ENCODE measurements at places on chromosomes 7 and 10. TPM values are rescaled to one million over a fixed set of nuclear protein-coding genes. Genes with fewer than 3 reads are reported as not detected.

The CNPY1 gene
- total RNA-seq, result not detected

The PTPRZ1 gene
- total RNA-seq, result 0.45 TPM

The SFTPA1 gene
- not detected for total RNA-seq

The TMEM130 gene
- not detected for total RNA-seq

The VPS26A gene
- total RNA-seq, result 22.4 TPM

The C10orf53 gene
- total RNA-seq, result not detected

The CALML3 gene
- not detected for total RNA-seq

The UCN3 gene
- total RNA-seq, result not detected

DNA sequence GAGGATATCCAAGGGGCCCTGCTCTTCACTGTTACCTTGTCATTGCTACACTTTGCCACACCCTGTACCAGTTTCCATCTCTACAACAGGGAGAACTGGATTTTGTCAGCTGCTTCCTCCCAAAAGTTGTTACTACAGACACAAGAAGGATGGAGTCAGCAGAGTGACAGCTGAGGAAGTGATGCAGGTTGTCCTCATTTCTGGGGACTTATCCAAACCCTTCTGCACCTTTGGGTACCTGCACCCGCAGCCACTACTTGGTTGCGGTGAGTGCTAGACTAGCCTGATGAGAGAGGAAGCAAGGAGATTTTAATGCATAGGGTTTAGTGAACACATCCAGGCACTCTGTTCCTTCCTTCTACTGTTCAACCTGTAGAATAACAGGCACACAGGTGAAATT lies 281.0 kb downstream of the RPS24 start:
- DNase-seq, result no peak

- no peak for DNase-seq
These were observed 87.6 kb upstream of the IL6 start for GRCh38 chr7:22639396-22639795.

DNA sequence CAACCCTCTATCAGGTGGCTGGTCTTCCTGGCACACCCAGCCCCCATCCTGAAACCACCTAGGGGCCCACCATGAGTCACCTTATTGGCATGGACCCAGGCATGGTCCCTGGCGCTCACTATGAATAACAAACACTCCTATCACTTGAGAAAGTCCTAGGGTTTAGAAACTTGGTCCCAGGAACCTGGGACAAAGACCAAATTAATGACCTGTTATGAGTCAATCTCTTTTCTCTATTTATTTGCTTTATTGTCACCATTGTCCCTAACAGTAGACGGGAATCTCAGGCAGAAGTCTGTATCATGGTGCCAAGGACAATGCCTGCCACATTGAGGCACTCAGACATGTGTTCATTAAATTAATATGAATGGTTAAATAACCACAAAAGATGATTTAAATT lies 599.6 kb upstream of the C7orf33 start:
- no peak for DNase-seq

DNA sequence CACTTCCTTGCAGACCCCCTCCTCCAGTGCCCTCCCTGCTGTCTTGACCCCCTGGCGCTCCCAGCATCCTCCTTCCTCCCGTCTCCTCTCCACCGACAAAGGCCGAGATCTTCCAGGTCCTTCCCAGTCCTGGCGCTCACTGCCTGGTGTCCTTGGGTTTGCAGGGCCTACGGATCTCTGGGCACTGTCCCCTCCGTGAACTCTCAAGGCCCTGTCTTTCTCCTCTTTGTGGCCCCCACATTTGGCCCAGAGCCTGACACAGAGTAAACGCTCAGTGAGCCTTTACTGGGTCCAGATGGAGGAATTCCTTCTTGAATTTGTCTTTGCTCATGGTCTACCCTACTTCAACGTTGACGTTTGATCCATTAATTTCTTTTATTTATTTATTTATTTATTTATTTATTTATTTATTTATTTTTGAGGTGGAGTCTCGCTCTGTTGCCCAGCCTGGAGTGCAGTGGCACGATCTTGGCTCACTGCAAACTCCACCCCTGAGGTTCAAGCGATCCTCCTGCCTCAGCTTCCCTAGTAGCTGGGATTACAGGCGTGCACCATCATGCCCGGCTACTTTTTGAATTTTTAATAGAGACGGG lies 29.7 kb downstream of the TMEM270 start:
- DNase-seq, result no peak

DNA sequence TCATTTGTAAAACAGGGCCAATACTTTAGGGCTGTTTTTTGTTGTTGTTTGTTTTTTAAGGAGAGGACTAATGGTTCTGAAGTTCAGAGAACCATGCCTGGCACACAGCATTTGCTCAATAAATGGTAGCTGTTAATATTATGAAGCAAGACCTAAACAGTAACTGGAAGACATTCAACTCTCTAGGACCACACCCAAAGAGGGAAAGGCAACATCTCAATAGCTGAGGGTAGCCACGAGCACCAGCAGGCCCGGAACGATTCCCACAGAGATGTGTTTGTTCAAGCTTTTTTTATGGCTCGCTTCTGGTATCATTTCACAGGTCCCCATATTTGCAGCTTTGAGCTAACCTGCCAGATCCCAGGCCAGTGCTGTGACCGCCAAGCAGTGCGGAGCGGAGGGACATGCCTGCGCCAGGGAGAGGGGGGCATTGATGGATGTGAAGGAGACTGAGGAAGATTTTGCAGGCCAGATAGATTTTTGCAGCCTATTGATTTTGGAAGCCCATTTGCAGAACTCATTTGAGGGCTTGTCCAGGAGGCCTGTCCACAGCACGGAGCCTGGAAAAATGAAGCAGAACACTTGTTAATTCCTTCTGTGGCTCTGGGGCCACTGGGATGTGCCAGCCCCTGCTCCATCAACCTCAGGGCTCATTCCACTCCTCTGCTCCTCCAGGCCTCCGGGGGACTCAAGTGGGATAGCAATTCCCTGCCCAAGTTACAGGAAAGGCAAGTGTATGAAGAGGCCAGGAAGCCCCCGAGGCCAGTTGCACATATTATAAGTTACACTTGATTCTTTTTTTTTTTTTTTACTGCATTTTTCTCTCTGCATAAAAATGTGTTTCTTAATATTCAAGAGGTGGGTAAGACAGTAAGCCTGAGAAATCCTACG lies 57.3 kb upstream of the FGFR2 start:
- DNase-seq, result no peak

DNA sequence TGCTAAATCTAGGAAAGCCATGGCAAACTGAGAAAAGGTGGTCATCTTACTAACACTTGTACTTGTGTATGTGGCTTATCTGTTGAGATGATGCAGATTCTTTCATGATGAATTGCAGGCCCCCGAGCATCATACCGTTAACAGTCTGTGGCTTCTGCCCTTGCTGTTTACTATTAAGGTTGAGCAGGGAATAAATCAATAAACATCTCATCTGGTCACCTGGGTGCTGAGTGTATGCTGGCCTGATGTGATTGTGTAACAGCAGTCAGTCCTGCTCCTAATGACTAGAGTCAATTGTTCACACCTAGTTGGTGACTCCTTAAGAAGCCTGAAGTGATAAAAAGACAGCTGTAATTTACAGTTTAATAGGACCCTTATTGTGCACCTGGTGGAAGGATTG lies 8.3 kb upstream of the GNAT3 start:
- DNase-seq, result no peak

- no peak for DNase-seq
These were observed 192.3 kb upstream of the GLI3 start for GRCh38 chr7:42429339-42429738.

DNA sequence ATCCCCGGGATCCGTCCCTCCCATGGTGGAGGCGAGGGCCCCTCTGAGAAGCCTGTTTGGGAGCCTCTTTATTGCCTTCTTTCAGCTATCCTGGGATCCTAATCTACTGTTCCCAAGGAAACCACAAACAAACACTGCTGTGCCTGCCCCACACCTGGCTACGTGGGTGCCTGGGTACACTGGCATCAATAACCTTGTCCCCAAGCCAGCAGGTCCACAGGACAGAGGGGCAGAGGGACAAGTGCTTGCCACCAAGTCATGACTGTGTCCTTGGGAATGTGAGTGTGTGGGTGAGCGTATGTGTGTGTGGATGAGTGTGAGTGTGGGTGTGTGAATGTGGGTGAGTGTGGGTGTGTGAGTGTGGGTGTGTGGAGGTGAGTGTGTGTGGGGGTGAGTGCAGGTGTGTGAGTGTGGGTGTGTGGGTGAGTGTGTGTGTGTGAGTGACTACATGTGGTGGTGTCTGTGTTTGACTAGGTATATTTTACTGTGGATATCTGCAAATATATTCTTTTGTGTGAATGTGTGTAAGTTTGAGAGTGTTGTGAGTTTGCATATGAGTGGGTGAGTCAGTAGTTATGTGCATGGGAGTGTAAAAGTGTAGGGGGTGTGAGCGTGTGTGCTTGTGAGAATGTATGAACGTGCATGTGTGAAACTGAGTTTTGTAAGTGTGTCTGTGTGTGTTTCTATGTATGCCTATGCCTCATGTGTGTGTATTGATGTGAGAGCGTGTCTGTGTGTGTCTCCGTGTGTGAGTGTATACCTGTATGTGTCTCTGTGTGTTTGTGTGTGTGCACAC lies 96.1 kb downstream of the TNS3 start:
- no peak for DNase-seq
